ENCODE measurements at places on chromosomes 7 and 10. TPM values are rescaled to one million over a fixed set of nuclear protein-coding genes. Genes with fewer than 3 reads are reported as not detected.
A peak's percentile ranks its signal among the peaks of the same experiment; 100 is the strongest.

- no peak for DNase-seq
Measured at GRCh38 chr10:7922707-7923106, 104.4 kb downstream of the TAF3 start.

DNA sequence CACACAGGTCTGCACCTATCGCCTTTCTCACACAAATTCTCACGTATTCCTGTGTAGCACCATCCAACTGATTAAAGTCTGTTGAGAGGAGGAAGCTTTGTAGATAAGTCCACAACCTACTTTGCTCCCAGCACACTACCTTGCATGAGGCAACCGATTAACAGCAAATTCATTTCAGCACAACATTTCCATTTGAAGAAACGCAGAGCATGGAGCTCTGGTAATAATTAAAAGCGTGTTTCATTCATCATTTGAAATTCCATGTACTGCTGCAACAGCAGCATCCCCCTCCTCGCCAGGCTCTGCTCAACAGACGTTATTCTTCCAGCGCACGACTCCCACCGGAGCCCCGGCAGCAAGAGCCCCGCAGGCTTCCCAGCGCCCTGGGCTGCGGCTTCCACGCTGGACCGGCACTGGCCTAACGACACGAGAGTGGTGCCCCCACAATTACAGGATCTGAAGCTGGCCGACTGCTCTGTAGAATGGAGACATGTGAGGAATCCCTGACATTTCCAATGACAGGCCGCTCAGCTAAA, 118.8 kb downstream of the DIP2C start:
- no peak for DNase-seq

GRCh38 chr7:127782654-127783559, 130.9 kb downstream of the SND1 start:
- peak; percentile 75 for DNase-seq

GRCh38 chr7:90617442-90617841, 21.3 kb downstream of the CDK14 start:
- no peak for DNase-seq

The CFAP58 gene
- 1.4 TPM for total RNA-seq

The SLC13A1 gene
- total RNA-seq = not detected

All from LHCN-M2 (cell line).